ENCODE measurements at places on chromosomes 16 and 17.

GRCh38 chr17:48456589-48456988, 26.6 kb upstream of the SKAP1 start:
- no peak for DNase-seq

DNA sequence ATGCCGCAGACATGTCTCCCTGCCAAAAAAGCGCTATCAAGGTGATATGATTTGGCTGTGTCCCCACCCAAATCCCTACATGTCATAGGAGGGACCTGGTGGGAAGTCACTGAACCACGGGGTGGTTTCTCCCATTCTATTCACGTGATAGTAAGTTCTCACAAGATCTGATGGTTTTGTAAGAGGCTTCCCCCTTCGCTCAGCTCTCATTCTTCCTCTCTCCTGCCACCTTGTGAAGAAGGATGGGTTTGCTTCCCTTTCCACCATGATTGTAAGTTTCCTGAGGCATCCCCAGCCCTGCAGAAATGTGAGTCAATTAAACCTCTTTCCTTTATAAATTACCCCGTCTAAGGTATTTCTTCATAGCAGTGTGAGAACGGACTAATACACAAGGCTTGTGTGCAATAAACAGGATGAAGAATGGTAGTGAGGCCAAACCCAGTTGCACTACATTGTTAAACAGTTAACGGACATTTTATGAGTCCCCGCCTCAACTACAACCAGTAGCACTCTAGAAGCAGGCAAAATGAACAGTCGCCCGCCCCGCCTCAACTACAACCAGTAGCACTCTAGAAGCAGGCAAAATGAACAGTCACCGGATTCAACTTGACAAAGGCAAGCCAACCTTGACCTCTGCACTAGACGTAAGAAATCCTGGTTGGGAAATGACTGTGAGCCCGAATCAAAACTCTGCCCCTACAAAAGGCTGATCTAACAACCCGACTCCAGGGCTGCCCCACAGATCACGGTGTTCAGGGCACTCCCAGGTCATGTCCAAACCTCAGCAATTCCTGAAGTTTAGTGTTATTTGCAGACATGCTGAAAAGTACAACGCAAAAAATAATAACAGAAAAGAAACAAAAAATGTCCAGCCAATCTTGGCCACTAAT, 26.3 kb downstream of the VPS53 start:
- DNase-seq, result peak; percentile 75

DNA sequence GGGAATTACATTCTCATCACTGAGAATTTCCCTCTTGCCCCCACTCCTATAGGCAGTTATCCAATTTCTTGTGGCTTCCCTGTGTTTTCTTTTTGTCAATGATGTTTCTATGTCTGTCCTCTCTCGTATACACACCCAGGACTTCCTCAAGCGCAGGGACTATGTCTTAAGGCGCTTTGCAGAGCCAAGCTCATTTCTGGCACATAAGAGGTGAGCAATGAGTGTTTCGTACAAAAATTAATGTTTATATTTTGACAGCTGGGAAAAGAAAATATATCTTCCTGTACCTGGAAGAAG, 947 bp downstream of the DDX42 start:
- DNase-seq, result no peak

GRCh38 chr17:609232-609810, 105.3 kb downstream of the VPS53 start:
- no peak for DNase-seq

GRCh38 chr17:80126449-80126715, 20.5 kb downstream of the EIF4A3 start:
- DNase-seq, result no peak

DNA sequence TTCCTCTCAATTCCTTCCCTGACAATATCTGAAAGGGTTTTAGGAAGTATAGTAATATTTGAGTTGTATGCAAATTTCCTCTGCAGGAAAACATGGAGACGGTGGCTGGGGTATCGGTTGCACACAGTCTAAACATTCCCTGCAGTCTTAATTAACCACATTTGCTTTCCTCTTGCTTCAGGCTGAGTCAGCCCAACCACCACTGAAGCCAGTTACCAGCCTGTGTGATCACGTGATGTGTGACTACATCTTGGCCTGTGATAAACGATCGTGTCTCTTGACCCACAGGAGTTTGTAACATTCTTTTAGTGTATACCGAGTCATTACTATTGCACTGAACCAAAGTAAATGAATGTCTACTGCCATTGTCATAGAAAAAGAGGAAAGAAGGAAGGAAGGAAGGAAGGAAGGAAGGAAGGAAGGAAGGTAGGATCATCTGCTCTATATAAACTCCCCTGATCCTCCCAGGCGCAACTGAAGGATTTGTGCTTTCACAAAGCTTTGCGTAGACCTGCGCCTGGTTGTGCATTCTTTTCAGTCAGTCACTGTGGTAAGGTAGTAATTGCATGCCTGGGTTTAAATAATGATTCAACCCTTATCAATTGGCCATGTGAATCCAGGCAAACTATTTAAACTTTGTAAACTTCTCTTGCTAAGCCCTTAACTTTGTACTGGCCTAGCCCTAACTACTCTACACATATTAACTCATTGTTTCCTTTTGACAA, 280.6 kb upstream of the SALL1 start:
- DNase-seq, result no peak

- DNase-seq, result peak; percentile 78
Observed at GRCh38 chr17:3890082-3890877, 2.6 kb downstream of the CAMKK1 start.

DNA sequence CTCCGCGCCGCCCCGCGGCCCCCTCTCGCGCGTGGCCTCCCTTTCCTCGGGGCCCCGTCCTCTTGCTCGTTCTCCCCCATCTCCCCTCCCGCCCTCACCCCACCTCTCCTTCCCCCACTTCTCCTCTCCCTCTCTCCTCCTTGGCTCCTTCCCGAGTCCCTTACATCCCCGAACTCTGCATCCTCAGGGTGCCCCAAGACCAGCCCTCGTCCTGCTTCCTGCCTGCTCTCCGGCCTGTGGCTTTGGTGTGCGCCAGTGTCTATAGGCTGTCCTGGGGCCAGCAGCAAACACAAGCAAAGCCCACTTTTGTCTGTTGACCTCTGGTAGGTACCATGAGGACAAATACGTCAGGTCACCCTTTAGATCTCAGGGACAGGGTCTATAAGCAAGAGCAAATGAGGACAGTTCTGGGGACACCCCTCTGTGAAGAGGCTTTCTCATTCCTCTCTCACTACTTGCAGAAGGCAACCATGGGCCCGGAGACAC, 284 bp upstream of the COPZ2 start:
- DNase-seq, result no peak

GRCh38 chr17:78124081-78124835, 4.3 kb downstream of the TMC6 start:
- DNase-seq, result no peak

DNA sequence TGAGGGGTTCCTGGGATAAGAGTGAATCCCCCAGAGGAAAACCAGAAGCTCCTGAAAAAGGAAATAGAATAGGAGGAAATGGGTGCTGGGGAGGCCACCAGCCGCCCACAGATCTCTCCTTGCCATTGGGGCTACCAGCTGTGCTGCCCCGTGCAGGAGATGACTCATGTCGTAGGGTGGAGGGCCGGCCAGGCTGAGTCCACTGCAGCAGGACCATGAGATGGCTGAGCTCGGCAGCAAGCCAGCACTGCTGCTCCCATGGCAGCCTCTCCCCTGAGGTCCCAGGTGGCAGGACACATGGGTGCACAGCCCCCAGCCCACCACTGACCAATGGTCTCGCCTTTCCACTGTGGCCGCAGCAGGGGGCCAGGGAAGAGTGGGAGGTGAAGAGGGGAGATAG, 95.5 kb downstream of the GNAO1 start:
- DNase-seq, result no peak

DNA sequence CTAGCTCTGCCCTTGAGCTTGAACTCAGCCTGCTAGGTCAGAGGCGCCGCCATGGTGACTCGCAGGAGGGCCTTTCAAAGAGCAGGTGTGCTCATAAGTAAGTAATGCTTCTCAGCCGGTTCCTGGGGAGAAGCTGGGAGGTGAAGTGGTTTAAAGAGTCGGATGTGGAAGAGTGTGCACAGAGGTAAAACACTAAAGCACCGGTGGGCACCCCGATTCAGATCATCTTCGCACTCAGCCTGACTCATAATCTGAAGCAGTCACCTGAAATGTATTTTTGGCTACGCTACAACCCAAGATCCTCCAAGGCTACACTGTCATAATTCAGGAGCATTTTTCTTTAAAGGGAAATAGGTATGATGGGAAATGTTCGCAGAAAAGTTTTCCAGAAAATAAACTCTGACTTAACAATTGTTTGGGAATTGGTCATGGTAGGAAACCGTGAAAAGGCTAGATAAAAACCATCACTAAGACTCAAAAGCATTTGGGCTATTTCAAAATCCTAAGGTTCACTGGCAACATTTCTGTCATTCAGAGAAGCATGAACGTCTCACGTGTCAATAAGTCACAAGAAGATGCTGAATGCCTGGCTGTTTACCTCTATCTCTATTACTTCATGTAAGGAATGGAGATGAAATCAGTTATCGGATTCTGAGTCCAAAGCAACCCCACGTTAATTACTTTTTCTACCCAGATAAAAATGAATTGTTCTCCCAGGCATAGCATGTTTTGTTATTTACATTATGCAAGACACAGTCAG, 17.8 kb downstream of the CDH8 start:
- DNase-seq, result no peak

GRCh38 chr16:73057291-73058210, 9.6 kb upstream of the ZFHX3 start:
- no peak for DNase-seq

All from cerebellar cortex (tissue), 1 donor.